ENCODE measurements at places on chromosomes 1 and 21.

GRCh38 chr1:161973924-161974845, 49.5 kb downstream of the OLFML2B start:
- peak; percentile 74 for DNase-seq

DNA sequence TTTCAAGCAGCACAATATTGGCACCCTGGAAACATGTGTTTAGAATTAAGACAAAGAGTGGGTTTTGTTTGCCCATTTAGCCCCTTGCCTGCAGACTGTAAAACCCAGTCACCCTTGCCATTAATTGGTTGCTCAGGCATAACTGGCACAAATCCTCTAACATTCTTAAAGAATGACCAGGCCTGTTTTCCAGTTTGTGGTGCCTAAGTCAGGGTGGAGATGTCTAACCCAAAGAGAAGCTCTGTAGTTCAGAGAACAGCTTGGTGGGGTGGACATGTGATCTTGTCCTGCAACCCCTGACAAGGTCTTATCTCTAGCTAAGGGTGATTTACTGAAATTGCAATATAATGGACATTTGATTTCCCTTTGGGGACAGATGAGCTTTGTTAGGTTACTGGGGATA, 8.8 kb upstream of the ANGPTL7 start:
- DNase-seq: no peak

GRCh38 chr1:11620405-11620804, 33.8 kb downstream of the FBXO2 start:
- no peak for DNase-seq

GRCh38 chr21:33419538-33420123, 16.4 kb downstream of the IFNGR2 start:
- peak; percentile 70 for DNase-seq

DNA sequence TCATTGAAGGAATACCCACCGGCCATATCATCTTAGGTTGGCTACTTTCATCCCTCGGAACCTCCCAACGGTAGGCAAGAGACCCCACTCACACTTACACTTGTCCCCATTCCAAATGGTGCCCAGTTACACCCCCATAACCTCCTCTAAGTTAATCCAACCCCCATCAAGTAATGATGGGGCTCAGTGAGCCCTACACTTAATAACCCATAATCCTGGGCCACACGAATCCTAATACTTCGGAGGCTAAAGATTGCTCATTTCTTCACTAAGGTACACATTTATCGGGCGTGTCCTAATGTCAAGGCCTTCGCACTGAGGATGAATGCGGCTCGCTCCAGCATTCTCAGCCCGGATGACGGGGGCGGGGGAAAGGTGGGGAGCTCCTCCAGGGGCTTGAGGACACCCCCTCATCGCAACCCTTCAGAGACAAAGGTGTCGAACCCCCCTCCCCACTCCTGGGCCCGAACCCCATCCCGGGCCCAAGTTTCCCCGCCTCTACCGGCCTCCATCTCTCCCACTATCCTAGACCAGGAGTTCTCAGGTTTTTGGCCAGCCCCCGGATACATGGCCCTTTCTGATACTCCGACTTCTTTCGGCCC, 435 bp downstream of the ILF2 start:
- no peak for DNase-seq

DNA sequence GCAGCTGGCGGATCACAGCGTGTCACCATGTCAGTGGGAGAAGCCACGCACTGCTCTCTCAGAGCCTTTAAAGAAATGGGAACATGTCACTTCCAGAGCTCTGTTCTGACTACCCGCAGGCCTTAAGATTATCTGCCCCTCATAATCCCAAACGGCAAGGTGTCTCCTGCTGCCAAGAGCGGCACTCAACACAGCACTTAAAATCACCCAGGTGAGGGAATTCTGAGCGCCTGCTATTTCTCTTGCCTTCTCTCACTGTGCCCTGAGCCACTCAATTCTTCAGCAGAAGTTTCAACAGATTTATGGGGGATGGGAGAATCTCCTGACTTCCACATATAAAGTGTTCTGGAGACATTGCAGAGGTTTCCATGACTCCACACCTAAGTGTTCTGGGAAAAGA, 137.9 kb downstream of the LMO4 start:
- no peak for DNase-seq

DNA sequence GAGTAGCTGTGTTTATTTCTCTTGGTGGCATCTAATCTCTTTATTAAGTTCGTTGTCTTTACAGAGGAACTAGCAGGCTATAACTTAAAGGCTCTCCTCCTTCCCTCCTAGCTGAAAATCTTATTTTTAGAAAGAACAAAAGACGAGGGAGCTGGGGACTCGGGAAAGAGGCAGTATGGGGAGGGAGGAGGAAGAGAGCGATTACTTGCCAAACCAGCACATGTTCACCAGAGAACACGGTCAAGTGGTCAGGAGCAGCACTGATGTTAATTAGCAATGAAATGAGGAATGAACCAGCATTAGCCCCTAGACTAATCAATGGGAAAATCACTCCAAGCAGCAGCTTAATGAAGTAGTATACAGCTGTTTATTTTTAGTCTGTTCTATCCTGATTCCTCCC, 171.3 kb upstream of the ESRRG start:
- no peak for DNase-seq

Measured in sigmoid colon (tissue), 7 donors.